SHP77 treated with DMSO at 0.1 percent for 48 hours (cell line): ENCODE measurements at places on chromosomes 5 and 9.

- no peak for DNase-seq
These were observed 5.5 kb downstream of the EPB41L4A start for GRCh38 chr5:112413611-112414010.

- no peak for DNase-seq
These were observed 58.1 kb downstream of the HSPA4 start for GRCh38 chr5:133109655-133110483.

DNA sequence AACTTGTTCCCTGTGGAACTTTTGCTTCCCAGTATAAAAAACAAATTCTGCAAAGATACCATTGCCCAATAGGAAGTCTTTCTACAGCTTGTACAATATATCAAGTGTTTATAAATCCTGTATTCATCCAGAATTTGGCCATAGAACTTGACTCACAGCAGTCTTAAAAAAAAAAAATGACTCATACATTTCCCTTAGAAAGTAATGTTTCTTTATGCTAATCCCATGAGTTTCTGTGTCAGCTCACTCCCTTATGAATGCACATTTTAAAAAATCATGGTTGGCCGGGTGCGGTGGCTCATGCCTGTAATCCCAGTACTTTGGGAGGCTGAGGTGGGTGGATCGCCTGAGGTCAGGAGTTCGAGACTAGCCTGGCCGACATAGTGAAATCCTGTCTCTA lies 89.3 kb upstream of the DMRT1 start:
- DNase-seq = no peak

DNA sequence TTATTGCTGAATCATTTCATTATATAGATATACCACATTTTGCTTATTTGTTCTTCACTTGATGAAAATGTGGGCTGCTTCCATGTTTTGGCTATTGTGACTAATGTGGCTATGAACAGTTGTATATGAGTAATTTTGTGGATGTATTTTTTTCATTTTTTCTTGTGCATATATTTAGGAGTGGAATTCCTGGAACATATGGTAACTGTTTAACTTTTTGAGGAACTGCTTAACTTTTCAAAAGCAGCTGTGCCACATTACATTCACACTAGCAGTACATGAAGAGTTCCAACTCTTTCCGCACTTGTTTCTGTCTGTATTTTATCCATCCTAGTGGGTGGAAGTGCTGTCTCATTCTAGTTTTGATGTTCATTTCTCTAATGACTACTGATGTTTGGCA lies 67.8 kb downstream of the JAK2 start:
- DNase-seq = no peak

DNA sequence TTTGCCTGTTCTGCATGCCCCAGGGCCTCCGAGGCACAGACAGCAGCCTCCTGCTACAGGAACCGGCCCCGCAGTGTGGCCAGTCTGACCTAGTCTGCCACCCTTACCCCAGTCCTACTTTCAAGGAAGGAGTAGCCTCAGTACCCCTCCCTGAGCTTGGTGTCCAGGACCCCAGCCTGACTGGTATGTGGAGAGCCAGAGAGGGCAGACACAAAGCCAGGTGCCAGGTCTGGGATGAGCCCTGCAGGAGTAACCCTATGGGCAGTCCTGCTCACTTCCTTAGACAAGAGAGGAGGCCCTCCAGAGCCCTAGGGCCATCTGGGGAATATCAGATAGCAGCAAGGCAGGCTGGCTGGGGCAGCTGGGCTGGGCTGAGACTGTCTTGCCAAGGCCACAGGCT lies 67.8 kb downstream of the NRG2 start:
- DNase-seq = no peak

DNA sequence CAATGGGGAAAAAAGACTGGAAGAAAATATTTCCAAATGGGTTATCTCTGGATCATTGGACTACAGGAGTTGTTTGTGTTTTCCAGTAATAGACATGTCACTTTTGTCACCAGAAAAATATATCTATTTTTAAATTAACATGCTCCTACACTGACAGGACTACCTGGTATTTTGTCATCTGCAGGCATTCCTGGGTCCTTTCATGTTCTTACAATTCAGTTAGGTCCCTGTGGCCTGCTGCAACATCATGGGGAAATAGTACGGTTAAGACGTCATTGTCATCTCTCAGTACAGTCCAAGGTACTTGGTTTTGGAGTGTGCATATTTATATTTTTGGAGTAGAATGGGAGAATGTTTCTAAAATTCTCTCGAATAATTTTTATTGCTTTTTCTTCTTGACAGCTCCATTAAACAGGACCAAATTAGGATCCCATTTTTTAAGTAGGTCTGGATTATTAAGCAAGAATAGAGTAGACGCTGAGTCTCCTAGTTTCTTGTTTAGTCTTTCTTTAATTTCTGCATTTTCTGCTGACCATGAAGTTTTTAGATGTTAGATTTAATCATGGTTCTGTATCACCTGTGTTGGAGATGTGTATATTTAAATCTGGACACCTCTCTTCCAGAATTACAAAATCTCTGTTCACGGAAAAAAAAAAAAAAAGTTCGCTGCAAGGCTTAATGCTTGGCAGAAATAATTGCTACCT lies 46.9 kb downstream of the SLC22A5 start:
- DNase-seq = no peak

DNA sequence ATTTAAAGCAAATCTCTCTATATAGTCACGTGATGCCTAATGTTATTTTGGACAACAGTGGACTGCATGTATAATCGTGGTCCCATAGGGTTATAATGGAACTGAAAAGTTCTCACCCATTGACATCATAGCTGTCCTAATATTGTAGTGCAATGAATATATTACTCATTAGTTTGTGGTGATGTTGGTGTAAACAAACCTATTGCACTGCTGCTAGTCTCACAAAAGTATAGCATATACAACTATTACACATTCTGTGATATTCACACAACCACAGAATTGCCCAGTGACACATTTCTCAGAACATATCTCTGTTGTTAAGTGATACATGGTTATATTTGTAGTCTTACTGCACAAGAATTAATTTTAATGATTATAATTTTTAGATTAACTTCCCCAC lies 37.7 kb downstream of the IPO11 start:
- DNase-seq = no peak

DNA sequence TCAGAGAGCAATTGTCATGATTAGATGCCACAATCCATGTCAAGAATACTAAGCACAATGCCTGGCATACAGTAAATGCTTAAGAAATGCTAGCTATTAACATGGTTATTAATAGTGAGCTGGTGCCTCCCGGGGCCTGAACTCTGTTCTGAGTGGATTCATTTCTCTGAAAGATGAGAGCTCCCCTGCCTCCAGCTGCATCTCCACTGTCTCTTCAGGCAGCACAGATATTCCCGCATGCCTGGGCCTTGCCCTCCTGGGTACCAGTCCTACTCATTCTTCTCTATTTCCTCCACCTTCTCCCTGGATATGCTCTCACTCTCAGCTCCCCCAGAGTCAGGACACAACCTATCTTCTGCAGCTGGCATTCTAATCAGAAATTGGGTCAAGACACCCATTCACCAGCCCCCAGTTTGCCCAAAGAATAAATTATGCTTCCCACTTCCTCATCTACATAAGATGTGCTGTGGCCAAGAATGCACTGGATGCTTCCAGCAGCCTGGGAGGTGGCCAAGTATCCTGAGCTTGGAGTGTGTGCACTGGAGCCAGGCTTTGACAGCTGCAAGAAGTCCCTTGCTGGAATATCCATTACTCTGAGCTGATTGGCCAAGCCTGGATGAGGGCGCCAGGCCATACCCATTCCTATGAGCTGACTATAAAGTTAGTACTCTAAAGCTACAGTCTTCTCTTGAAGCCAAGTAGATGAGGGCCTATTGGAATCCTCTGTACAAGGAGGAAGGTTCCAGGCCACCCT lies 669.0 kb downstream of the ACTL7B start:
- no peak for DNase-seq

- DNase-seq = no peak
These were observed 63.5 kb downstream of the GALNT12 start for GRCh38 chr9:98870782-98871557.

DNA sequence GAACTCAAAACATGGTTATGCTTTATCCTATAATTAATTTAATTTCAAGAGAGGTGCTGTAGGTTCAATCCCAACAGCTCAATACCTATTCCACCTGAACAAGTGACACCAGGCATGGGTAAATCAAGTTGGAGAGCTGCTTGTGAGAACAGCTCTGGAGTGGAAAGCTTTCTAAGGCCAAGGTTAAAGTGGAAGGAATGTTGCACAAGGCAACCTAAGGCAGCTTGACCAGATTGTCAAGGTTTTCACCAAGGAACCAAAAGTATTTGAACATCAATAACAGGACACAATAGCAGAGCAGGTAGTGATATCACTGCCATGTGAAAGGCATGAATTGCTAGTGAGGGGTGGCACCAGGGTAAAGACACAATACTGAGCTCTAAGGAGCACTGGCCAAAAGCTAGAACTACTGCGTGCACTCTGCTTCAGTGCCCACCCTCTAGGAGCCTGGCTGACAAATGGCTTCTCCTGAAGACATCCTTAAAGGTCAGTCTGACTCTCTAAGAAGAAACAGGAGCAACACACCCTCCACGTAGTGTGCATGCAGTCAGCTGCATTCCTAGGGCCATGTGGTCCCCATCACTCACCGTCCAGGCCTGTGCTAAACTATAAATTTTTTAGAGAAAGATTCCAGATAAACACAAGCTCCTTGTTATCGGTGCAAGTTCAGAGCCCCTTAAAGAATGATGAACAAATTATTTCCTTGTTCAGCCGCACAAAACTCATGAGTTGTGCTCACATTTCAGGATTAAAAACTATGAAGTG lies 677.7 kb upstream of the KLF4 start:
- DNase-seq = no peak

- peak; percentile 80 for DNase-seq
These were observed 128.3 kb downstream of the EFNA5 start for GRCh38 chr5:107542428-107542827.

DNA sequence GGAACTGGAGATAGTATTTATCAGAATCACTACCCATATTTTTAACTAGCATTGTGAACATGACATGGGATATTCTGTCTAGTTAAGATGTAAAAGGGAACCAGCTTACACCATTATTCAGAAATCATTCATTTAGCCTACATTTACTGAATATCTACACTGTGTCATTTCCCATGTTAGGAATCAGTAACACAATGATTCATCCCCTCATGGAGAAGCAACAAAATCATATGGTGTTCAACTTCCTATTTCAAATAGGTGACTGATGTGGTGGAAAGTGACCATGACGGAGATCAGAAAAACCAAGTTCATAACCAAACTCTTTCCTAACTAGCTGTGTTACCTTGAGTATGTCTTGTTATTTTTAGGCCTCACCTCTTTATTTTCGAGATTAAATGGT lies 550.0 kb upstream of the TUSC1 start:
- no peak for DNase-seq

DNA sequence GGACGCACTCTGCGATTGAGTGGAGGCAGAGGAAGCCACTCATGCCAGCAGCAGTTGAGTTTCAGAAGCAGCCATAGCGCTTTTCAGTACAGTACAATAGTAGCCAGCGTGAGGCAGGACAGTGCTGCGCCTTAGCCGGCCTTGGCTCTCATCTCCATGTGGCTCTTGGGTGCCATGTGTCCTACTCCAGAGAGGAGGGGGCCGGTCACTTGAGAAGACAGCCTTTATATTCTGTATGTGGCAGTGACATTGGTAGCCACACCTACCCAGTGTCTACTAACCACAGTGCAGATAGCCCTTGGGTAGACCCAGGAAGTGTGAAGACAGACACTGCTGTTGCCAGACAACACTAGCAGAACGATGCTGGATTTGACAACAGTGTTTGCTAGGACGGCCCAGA lies 42.3 kb downstream of the FAM78A start:
- DNase-seq = no peak

DNA sequence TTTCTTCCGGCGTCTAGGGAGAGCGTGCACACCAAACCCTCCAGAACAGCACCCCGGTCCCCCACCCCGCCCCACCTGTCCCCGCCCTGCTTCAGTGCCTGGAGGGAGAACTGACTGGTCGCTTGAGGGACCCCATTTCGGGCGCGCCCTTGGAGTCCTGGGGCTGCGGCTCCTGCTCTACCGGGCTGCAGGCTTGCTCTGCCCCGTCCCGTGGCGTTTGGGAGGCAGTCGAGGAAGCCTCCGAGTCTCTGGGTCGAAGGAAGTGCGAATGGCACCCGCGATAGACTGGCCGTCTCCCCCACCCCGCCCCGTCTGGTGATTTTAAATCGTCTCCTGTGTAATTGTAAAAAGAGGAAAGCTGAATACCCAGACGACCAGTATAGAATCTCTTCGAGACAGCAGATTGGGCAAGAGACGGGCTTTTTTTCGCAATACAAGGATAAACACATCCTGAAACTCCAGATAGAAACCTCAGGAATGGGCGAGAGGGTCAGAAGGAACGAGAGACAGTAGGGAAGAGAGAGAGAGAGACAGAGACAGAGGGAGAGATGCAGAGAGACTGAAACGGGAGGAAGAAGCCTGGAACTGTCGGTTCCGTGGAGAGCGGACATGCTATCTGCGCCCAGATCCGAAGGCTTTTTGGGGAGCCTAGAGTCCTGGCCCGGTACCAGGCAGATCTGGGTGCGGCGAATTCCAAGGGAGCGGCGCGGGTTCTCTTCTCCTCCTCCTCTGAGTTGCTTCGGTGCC lies 9.9 kb downstream of the PRDM6 start:
- no peak for DNase-seq

DNA sequence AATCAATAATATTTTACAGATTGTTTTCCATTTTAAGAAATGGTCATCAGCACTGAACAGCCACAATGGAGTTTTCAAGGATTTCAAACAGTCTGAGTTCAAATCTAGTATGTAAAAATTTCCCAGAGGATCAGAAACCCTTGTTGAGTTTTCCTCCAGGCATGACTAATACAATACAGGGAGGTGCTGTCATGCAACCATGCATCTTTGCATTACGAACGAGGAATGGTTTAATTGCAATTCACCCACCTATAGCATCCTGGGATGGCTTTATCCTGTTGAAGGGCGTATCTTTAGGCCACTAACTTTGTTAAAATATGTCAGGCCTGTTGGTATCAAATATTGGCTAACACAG lies 196.4 kb downstream of the EFNA5 start:
- no peak for DNase-seq

DNA sequence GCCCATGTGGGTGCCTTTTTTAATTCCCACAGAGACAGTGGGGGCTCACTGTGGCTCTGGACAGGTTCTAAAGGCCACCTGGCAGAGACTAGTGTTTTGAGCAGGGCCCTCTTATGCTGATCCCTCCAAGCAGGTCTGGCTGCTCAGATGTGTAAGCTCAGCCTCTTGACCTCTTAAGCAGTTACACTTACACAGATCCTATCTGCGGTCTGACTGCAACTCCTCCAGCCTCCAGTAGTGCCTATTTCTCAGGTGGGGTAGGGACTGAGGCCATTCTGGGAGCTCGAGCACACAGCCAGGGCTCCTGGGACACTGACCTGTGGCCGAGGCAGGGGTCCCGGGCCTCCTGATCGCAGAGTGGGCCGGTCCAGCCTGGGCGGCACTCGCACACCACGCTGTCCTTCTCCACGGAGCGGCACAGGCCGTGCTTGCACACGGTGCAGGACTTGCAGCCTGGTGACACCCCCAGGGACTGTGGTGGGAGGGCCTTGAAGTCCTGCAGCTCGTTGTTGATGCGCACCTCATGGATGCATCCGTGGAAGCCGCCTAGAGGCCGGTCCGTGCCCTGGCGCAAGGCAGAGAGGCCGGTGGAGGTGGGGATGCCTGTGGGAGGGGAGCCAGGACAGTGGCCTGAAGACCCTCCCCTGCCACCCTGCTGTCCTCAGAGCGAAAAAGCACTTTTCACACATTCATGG lies 91.9 kb upstream of the PANK3 start:
- DNase-seq = no peak

GRCh38 chr5:116564312-116564711 lies 10.3 kb downstream of the SEMA6A start:
- no peak for DNase-seq

GRCh38 chr5:87627363-87627762 lies 214.6 kb upstream of the CCNH start:
- DNase-seq = no peak

- no peak for DNase-seq
These were observed 274.7 kb downstream of the ELAVL2 start for GRCh38 chr9:23551311-23551721.
